ENCODE measurements at places on chromosomes 6 and 20.

DNA sequence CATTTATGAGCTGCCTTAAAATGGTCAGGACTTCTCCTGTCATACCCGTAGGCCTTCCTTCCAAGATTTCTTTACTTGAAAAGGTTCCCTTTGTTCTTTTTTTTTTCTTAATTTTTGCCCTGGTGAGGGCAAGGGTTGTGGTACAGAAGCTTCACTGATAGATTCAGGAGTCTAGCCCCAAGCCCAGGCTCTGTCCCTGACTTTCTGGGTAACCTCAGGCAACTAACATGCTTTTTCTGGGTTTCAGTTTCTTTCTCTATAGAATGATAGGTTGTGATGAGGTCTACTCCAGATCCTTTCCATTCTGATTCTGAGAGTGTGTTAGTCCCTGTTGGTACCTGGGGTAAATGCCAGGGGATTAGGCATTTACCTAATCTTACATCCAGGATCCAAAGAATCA, 21.2 kb downstream of the SNPH start:
- DNase-seq, result no peak

DNA sequence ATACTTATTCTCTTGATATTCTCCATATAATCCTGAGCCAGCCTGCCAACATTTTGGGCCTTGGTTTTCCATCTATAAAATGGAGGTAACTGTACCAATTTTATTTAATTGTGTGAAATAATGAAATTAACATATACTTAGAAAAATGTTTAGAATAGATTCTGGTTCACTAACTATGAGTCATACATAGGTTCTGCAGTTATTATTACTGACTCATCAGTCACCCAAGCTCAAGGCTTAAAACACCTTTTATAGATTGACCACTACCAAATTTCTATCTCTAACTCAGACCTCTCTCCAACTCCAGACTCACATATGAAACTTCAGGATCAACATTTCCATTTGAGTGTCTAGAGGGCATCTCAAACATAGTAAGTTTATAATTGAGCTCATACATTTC, 1277.2 kb upstream of the GJE1 start:
- DNase-seq, result no peak

GRCh38 chr6:88574651-88575050, 388.8 kb downstream of the RNGTT start:
- DNase-seq, result no peak

GRCh38 chr20:2840967-2841531, 504 bp downstream of the VPS16 start:
- no peak for DNase-seq

DNA sequence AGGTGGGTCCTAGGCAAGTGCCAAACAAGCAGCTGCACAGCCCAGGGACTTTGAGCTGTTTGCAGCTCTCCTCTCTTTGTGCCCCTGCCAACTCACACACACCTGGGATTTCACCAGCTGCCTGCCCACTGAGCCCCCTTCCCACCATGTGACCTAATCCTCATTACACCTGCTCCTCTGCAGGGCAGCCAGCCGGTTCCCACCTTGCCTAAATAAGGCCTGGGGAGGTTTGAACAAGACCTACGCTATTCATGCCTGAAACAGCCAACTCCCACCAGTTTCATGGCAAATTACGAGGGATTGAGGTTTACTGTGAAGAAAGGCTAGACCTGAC, 92.6 kb upstream of the SOX4 start:
- no peak for DNase-seq

DNA sequence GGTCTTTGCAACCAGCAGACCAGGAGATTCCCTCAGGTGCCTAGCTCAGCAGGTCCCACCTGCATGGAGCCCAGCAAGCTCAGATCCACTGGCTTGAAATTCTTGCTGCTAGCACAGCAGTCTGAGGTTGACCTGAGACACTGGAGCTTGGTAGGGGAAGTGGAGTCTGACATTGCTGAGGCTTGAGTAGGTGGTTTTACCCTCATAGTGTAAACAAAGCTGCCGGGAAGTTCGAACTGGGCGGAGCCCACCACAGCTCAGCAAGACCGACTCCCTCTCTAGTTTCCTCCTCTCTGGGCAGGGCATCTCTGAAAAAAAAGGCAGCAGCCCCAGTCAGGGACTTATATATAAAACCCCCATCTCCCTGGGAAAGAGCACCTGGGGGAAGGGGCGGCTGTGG, 34.3 kb downstream of the PRSS35 start:
- no peak for DNase-seq

DNA sequence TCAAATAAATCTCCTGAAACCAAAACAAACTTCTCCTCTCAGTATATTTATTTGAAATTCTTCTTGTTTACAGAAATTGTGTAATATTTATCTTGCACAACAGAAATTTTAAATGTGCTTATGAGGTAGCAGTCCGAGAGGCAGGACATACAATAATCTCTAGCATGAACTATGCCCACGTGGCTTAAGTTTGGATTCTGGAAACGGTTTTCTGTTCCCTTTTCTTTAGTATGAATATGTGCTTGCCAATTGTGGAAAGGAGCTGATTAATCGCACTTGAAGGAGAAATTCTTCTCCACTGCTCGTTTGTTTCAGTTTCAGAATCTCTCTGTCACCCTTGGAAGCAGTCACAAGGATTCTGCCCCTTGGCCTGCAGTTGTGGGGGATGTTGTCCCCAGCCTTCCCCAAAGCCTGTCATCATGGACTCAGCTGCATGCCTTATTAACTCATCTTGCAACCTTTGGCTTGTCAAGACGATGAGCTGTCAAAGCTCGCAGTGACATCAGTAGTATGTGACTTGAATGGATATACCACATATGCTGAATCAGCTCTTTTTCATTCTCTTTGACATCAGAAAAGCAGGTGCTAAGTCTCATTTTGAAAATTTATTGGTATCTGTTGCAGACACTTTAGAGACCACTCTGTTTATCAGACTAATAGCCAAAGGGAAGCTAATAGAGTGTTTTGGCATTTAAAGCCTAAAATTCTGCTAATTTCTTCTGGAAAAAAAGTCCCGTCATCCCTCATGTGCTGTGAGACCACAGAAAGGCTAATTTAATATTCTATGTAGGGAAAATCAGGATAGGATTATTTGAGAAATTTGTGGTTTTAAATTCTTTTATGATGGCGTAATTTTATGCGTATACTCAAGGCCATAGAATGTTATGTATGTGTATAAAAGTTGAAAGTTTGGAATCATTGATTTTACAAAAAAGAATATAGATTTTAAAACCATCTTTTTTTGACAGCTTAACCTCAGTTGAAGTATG, 186.8 kb downstream of the ARID1B start:
- DNase-seq, result no peak

GRCh38 chr6:56775498-56776166, 132.9 kb upstream of the DST start:
- no peak for DNase-seq

GRCh38 chr6:161038229-161039031, 46.9 kb downstream of the MAP3K4 start:
- DNase-seq, result peak; percentile 75

DNA sequence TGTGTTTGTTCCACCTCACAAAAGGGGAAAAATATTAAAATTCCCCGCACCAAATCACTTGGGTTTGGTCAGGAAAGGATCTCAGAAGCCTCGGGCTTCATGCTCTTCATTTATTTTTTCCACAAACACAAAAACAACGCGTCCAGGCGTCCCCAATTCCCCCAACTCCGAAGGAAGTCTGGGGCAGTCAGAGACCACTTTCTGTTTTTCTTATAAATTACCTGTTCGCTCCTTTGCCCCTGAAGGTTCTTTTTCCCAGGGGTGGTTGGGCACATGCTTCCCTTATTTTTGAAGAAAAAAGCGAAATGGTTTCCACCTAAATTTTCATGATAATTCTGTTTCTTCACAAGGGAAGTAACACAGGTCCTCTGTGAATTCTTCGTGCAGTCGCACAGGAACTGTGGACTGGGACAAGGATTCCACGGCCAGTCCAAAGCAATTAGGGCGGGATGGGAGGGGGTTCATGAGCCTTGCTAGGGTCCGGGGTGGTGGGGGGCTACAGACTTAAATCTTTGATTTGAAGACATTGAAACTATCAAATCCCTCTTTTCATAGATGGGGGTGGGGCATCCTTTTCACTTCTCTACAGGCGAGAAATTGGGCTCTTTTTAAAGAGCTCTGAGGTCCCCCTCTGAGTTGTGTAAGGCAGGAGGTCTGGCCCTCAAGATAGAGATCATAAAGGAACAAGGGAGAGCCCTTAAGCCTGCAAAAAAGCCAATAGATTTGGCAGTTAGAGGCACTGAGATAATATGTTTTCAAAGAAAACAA, 30.5 kb upstream of the HFE start:
- no peak for DNase-seq

- DNase-seq, result peak; percentile 73
These were observed 79.3 kb upstream of the PMEPA1 start for GRCh38 chr20:57788936-57789613.

DNA sequence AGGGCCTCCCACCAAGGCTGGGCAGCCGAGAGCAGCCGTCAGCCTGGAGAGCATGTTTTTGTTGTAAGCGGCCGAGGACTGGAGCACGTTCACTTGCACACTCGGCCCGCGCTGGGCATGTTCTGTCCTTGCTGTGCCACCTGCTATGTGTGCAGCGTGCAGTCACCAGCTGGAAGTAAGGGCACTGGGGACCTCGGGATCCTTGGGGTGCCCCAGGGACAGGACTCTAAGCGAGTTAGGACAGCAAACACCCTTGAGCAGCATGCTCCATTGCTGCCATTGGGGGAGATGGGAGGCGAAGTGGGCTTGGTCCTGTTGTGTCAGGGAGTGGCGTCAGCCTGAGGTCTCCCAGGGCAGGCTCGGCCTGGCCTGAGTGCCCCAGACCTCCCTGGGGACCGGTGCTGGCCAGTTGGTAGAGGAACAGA, 18.6 kb downstream of the DYNLT1 start:
- DNase-seq, result peak; percentile 40

DNA sequence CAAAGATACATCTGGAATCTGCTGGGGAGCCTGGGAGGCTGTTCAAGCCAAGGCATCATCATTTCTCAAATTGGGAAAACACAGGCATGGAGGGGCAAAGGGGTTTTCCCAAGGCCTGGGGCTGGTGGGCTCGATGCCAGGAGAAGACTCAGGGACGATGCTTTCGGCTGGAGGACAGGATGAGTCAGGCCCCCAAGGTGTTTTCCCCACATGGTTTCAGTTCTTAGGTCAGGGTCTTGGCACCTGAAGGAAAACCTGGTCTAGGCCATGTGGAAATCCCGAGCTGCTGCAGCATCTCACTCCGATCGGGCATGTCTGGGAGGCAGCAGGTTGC, 348.1 kb downstream of the CDC5L start:
- peak; percentile 77 for DNase-seq

DNA sequence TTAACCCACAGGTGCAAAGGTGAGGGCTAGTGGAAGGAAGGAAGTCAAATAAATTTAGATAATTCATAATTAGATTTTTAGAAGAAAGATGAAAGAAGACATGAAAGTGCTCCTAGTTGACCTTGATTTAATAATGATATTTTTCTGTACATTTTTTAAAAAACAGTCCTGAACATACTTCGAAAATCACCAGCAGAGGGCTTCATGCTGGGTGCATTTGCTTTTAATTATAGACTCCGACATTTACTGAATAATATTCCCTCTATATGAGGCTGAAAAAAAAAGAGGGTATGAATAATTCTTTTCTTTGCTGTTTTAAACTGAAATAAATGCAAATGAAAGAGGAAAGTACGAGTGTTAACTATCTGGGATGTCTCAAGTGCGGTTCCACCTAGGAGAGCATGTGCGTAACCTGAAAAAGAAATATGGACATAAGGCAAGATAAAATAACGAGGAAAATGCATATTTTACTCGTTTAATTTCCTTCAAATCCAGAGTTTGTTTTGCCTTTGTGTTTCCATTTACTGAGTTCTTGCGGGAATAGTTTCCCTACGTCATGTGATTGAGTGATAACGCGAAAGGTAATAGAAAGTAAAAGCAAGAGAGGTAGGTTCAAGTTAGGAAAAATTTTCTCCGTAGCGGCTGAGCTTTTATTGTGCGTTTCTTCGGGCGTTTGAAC, 3.1 kb upstream of the TFAP2B start:
- DNase-seq, result no peak

GRCh38 chr20:58028123-58028522, 200.3 kb downstream of the ANKRD60 start:
- DNase-seq, result peak; percentile 64

DNA sequence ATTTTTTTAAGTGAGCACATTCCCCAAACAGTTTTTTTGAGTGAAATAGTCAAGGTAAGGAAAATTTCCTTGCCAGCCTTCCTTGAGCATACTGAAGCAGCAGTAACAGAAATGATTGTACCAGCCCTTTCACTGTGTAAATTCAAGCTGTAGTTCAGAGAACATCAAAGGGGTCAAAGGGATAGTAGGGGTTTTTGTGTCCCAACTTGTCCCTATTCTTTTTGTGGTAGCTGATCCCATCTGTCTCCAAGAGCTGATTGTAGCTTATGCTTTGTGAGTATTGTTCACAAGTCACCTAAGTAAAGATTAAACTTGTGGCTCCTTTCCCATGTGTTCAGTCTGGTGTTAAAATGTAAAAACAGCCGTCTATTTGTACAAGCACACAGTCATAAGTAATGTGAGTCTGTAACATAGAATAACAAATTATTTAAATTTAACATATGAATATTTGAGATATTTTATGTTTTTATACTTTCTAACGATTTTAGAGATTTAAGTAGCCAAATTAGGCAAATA, 185.0 kb downstream of the CENPW start:
- no peak for DNase-seq

All from RWPE2 (cell line).